NCI-H774 (cell line): ENCODE measurements at places on chromosomes 1 and 21.

- DNase-seq = no peak
Observed at GRCh38 chr1:157782931-157783330, 6.0 kb upstream of the FCRL2 start.

GRCh38 chr1:67599085-67599484 lies 85.9 kb upstream of the GADD45A start:
- DNase-seq = no peak

DNA sequence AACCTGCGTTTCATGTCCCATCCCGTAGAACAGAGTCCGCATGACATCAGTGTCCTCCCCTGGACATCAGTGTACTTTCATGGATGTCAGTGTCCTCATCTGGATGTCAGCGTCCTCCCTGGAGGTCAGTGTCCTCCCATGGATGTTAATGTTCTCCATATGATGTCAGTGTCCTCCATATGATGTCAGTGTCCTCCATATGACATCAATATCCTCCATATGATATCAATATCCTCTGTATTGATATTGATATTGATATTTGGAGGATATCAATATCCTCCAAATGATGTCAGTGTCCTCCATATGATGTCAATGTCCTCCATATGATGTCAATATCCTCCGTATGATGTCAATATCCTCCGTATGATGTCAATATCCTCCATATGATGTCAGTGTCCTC lies 284.9 kb downstream of the AJAP1 start:
- DNase-seq = no peak

DNA sequence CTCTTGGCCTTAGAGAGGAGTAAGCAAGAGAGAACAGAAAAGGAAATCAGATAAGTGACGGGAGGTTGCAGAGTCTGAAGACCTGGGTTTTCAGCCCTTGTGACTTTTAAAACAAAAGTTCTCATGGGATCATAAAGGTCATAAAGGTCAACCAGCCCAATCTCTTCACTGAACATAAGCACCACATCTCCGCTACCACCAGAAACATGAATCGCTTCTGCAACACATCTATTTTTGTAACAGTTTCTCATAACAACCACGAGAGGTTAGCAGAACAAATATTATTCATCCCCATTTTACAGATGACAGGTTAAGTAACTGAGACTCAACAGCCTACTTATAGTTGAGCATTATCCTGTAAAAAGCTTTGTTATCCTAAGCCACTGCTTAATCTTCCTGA lies 5.9 kb downstream of the TRAPPC3 start:
- no peak for DNase-seq

GRCh38 chr1:116380499-116381242 lies 7.6 kb downstream of the ATP1A1 start:
- DNase-seq = no peak

- no peak for DNase-seq
Observed at GRCh38 chr1:113394043-113394862, 3.9 kb downstream of the MAGI3 start.

DNA sequence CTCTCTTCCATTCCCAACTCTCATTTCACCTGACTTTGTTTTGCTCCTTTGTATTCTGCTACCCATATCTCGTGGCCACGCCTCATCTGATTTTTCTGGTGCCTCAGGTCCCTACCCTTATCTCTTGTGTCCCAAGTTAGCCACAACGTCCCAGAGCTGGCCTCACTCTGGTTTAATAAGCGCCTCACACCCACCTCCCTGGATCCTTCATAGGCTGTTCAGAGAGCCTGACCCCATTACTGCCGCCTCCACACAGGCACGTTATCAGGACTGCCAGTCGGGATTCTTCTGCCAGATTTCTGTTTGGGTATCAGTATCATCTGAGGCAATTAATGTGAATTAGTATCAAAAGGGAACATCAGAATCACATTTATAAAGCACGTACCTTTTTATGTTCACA lies 34.7 kb upstream of the TMEM125 start:
- no peak for DNase-seq

DNA sequence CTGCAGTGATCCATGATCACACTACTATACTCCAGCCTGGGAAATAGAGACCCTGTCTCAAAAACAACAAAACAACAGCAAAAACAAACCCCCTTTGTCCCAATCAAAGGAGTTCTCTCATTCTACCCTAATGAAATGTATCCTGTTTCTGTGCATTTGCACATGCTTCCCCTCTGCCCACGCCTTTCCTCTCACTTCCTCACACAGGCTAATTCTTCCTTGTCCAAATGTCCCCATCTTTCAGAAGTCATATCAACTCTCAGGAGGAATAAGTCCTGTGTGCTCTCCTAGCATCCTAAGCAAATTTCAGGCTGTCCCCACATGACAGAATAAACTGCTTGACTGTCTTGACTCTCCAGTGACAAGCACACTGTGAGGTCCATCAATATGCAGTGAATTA lies 8.1 kb upstream of the ATP1B1 start:
- no peak for DNase-seq

DNA sequence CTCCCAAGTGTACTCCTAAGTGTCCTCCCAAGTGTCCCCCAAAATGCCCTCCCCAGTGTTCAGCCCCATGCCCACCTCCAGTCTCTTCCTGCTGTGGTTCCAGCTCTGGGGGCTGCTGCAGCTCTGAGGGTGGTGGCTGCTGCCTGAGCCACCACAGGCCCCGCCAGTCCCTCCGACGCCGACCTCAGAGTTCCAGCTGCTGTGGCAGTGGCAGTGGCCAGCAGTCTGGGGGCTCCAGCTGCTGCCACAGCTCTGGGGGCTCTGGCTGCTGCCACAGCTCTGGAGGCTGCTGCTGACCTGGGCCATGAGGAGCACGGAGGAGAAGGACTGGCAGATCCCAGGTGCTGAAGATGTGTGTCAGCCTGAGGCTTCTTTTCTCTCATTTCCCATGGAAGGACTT lies 993 bp downstream of the LCE5A start:
- no peak for DNase-seq

DNA sequence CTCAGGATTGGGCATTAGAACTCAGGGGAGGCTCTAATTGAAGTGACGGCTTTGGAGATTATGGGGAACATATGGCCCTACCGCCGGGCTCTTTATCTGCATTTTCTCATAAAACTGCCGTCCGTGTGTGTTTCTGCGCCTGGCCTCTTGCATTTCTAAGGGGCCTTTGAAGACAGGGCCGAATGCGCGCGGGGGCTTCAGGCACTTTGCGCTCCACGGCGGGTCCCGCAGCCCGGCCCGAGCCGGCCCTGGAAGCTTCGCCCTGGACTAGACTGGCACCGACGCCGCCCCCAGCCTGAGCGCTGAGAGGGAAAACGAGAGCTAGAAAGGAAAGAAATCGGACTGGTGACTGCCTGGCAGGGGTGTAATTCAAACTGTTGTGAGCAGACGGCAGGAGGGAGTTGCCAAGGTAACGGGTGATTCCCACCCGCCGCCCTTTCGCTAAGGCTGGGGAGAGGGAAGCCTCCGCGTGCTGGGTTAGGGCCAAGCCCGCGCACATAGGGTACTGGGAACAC lies 120.7 kb downstream of the LMX1A start:
- DNase-seq = peak; percentile 67

GRCh38 chr1:47438165-47439016 lies 547 bp downstream of the FOXD2 start:
- DNase-seq = no peak

DNA sequence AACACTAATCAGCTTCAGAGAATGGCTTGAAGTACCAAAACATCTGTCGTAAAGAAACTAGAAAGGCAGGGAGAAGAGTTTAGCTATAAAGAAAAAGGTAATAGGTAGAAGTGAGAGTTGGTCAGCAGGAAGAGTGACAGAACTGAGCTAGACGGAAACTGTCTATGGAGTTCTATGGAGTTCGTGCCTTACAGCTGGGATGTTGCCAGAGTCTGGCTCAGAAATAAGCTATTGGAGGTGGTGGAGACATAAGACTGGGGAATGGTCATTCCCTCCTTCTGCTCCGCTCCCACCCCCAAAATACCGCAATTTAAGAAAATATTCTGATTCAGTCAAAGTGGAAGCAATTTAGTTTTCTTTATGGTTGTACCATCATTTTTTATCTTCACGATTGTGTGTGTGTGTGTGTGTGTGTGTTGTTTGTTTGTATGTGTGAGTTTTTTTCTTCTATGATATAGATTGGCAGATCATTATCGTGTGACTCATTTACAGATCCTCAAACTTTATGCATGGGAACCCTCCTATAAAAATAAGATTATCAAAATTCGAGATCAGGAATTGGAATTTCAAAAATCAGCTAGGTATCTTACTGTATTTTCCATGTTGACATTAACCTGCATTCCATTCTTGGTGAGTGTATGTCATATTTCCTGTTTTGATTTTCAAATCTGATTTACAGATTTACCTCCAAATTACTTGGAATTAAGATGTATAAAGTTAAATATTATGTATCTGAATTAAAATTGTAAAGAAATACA lies 79.0 kb downstream of the HSPA13 start:
- DNase-seq = no peak

- no peak for DNase-seq
Observed at GRCh38 chr21:44757731-44758130, 43.9 kb downstream of the UBE2G2 start.

GRCh38 chr1:156848461-156849150 lies 10.3 kb downstream of the INSRR start:
- no peak for DNase-seq

DNA sequence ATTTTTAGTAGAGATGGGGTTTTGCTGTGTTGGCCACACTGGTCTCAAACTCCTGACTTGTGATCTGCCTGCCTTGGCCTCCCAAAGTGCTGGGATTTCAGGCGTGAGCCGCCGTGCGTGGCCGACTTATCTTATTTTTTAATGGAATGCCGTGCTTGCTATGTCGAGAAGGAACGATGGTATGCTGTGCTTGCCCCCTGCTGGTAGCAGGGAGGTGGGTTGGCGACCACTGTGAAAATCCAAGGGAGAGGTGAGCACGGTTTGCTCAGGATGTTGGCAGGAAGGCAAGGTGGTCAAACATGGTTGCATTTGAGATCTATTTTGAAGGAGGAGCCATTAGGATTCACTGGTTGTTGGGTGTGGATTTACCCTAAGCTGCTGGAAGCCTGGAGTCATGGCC lies 45.8 kb upstream of the RCC2 start:
- no peak for DNase-seq

DNA sequence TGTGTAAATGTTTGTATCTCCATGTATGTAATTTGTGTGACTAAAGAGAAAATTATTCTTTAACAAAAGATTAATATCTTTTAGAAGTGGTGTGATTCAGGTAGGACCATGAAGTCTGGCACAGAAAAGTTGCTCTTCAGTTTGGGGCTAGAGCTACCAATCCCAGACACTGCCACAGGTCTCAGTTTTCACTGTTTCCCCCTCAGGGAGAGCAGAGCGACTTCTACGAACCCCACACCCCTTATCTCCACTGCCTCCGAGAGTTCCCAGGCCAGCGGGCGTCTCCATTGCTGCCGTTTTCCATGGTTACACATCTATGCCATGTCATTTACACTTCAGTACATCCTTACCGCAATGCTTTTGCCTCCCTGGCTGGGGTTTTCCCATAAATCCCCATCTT lies 93.0 kb upstream of the SMYD2 start:
- DNase-seq = no peak

GRCh38 chr1:16015491-16015890 lies 2.4 kb downstream of the HSPB7 start:
- no peak for DNase-seq

- no peak for DNase-seq
Observed at GRCh38 chr1:214843281-214843680, 239.3 kb upstream of the KCNK2 start.

DNA sequence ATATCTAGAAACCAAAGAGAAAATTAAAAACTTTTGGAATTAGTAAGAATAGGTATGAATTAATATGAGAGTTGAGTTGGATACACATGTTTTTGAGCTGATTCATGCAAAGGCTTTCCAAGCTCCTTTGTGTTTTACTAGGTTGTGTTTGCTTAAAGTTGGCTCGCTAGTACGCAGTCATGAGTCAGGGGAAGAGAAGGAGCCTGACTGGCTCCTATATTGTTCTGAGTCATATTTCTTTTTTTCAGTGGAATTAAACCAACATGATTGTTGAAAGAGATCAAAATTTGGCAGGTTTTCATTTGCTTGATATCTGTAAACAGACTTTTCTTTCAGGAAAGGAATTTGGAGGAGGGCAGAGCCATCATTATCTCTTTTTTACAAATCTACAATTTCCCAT lies 66.7 kb downstream of the MAGI3 start:
- DNase-seq = peak; percentile 4

GRCh38 chr21:40300300-40300699 lies 433.1 kb downstream of the PCP4 start:
- no peak for DNase-seq

DNA sequence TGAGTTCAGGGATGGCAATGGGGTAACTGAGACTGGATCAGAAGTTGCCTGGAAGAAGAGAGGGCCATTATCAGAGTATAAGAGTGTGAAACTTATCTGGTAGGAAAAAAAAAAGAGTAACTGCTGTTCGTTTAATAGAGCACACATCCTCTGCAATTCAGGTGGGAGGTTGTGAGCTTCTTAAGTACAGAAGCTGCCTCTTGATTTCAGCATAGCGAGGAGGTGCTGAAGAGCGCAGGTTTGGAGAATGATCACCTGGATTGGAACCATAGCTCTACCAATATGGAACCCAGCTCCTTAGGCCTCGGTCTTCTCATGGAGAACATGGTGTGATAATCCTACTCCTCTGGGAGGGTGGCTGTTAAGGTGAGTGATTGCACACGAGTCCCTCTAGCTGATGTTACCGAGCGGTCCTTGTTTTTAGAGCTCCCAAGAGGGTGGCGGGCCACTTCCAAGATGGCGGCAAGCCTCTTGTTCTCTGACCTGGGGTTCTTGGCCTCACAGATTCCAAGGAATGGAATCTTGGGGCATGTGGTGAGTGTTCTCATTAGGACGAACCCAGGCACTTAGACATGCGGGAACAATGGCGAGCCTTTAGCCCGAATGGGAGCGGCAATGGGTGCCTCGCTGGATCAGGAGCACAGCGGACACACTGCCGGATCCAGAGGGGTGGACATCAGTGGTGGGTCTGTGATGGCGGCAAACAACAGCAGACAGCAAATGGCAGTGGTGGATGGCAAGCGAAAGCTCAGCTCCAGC lies 3.3 kb upstream of the MX1 start:
- no peak for DNase-seq

DNA sequence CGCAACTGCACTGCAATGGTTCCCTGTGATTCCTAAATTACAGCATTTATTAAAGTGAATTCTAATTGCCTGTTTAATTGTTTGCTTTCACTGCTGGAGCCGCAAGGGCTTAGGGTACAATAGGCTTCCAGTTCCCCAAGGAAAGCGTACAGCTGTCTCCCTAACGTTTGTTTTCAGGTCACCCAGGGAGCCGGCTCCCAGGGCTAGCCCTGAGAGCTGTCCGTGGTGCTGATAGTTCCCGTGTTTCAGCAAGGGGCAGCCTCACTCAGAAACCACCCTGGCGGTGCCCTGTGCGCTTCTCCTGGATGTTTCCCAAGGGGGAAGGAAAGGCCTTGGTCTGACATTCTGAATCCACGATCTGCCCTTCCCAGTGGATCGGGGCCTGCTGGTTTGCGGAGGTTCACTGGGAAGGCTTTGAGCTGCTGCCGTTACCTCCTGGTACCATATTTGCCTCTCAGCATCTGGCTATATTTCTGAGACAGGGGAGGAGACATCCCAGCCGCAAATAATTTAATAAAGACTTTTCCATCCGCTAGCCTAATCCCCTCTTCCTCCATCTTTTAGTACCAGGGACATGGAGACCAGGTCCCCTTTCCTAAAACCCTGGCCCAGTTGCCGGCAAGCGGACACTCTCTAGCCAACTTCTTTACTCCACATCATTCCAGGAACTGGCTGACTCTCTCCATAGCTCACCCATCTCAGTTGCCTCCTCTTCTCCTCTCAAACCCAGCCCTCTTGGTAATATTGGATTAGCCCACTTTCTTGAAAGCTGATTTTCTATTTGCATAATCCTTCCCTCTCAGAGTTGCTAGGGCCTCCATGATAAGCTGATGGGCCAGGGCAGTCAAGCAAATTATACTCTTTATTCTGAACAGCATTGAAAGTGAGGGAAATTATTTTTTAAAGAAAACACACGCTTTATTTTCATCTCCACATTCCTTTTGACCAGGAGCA lies 149.0 kb downstream of the IGSF21 start:
- DNase-seq = no peak
